ENCODE measurements at places on chromosomes 3 and 15.

GRCh38 chr15:64894395-64895056, 17.2 kb upstream of the ANKDD1A start:
- peak overlapping the region; percentile 100 for H3K27ac ChIP-seq
- peak; percentile 96 for DNase-seq
- H3K27me3 ChIP-seq = no peaks in the 10 kb centered on the region
- H3K36me3 ChIP-seq = peaks cover 10% of the 10 kb centered on the region

- DNase-seq = no peak
- H3K27me3 ChIP-seq = peaks cover 8% of the 10 kb centered on the region
- no peaks in the 10 kb centered on the region for H3K36me3 ChIP-seq
- no peak overlapping the region for H3K27ac ChIP-seq
- no peaks in the 10 kb centered on the region for H3K4me1 ChIP-seq
Measured at GRCh38 chr3:120569222-120570057, 26.7 kb upstream of the NDUFB4 start.

GRCh38 chr3:47909607-47910006, 106.6 kb downstream of the MAP4 start:
- H3K4me1 ChIP-seq = peaks cover 3% of the 10 kb centered on the region
- H3K27ac ChIP-seq = no peak overlapping the region
- DNase-seq = no peak
- no peaks in the 10 kb centered on the region for H3K27me3 ChIP-seq
- H3K36me3 ChIP-seq = peaks cover 24% of the 10 kb centered on the region

GRCh38 chr3:77536038-77536775, 496.3 kb downstream of the ROBO2 start:
- H3K4me1 ChIP-seq = no peaks in the 10 kb centered on the region
- H3K27me3 ChIP-seq = no peaks in the 10 kb centered on the region
- no peak for DNase-seq
- H3K27ac ChIP-seq = no peak overlapping the region

GRCh38 chr15:54803134-54803808, 393.5 kb downstream of the RSL24D1 start:
- no peaks in the 10 kb centered on the region for H3K4me1 ChIP-seq
- no peak for DNase-seq
- H3K4me3 ChIP-seq = no peak overlapping the region
- H3K36me3 ChIP-seq = no peaks in the 10 kb centered on the region
- H3K27ac ChIP-seq = no peak overlapping the region
- H3K27me3 ChIP-seq = no peaks in the 10 kb centered on the region

GRCh38 chr3:55483196-55484095, 3.7 kb downstream of the WNT5A start:
- peaks cover 20% of the 10 kb centered on the region for H3K4me1 ChIP-seq
- peaks cover 90% of the 10 kb centered on the region for H3K27me3 ChIP-seq
- no peak overlapping the region for H3K27ac ChIP-seq
- DNase-seq = no peak
- peaks cover 10% of the 10 kb centered on the region for H3K36me3 ChIP-seq

DNA sequence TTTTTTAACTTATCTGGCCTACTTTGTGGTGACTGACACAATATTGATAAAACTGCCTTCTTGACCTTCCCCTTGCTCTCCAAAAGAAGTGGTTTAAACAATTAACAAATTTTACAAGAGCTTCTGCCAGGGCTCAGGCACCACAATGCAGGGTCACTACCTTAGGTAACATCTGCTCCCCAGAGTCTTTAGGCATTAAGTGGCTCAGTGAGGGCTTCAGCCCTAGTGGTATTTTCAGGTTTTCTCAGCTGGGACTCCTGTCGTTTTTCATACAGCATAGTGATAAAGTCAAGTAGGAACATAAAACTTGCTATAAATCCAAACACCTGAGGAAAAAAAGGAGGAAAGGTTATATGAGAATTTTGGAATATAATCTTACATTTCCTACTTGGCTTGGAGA, 18.9 kb downstream of the CMTM6 start:
- no peak overlapping the region for H3K4me3 ChIP-seq
- H3K27me3 ChIP-seq = no peaks in the 10 kb centered on the region
- H3K4me1 ChIP-seq = peaks cover 6% of the 10 kb centered on the region
- no peak overlapping the region for H3K27ac ChIP-seq

DNA sequence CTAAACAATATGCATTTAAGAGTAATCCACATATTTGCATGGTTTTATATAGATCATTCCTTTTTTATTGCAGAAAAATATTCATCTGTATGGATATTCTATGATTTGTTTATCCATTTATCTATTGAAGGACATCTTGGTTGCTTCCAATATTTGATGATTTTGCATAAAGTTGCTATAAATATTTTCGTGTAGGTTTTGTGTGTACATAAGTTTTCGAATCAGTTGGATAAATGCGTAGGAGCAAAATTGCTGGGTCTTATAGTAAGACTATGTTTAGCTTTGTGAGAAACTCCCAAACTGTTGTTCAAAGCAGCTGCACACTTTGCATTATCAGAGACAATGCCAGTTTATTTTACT, 971.2 kb downstream of the DIPK2A start:
- H3K36me3 ChIP-seq = no peaks in the 10 kb centered on the region
- no peaks in the 10 kb centered on the region for H3K4me1 ChIP-seq
- no peaks in the 10 kb centered on the region for H3K27me3 ChIP-seq
- H3K27ac ChIP-seq = no peak overlapping the region
- DNase-seq = no peak
- H3K4me3 ChIP-seq = no peak overlapping the region

GRCh38 chr3:94673876-94674275, 611.0 kb downstream of the NSUN3 start:
- no peaks in the 10 kb centered on the region for H3K4me1 ChIP-seq
- H3K36me3 ChIP-seq = no peaks in the 10 kb centered on the region
- no peak for DNase-seq
- no peak overlapping the region for H3K27ac ChIP-seq
- H3K27me3 ChIP-seq = no peaks in the 10 kb centered on the region

- H3K4me3 ChIP-seq = peak overlapping the region; percentile 50
- no peak for DNase-seq
- no peaks in the 10 kb centered on the region for H3K36me3 ChIP-seq
- no peak overlapping the region for H3K27ac ChIP-seq
Measured at GRCh38 chr3:168250415-168250861, 154.7 kb upstream of the GOLIM4 start.

GRCh38 chr15:58369261-58369701, 62.5 kb upstream of the LIPC start:
- peak; percentile 51 for DNase-seq
- peaks cover 8% of the 10 kb centered on the region for H3K36me3 ChIP-seq
- H3K27ac ChIP-seq = peak overlapping the region; percentile 29
- H3K4me3 ChIP-seq = peak overlapping the region; percentile 5
- H3K27me3 ChIP-seq = peaks cover 4% of the 10 kb centered on the region

DNA sequence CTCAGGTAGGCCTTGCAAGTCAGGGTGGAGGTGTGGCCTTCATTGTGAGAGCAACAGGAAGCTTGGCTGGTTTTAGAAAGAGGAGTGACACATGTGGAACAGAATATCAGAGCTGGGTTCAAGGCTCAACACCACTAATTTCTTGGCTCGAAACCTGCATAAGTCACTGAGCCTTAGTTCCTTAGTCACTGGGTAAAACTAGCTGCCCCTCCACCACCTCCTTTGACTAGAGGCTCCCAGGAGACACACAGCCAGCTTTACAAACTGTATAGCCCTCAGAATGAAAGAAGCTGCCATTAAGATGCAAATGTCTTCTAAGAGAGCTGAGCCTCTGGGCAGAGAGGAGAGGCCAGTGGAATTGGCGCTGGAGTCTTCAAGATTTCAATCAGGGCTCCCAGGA, 67.7 kb downstream of the CERS3 start:
- H3K27me3 ChIP-seq = no peaks in the 10 kb centered on the region
- H3K4me1 ChIP-seq = peaks cover 17% of the 10 kb centered on the region
- no peak for DNase-seq
- no peak overlapping the region for H3K4me3 ChIP-seq

DNA sequence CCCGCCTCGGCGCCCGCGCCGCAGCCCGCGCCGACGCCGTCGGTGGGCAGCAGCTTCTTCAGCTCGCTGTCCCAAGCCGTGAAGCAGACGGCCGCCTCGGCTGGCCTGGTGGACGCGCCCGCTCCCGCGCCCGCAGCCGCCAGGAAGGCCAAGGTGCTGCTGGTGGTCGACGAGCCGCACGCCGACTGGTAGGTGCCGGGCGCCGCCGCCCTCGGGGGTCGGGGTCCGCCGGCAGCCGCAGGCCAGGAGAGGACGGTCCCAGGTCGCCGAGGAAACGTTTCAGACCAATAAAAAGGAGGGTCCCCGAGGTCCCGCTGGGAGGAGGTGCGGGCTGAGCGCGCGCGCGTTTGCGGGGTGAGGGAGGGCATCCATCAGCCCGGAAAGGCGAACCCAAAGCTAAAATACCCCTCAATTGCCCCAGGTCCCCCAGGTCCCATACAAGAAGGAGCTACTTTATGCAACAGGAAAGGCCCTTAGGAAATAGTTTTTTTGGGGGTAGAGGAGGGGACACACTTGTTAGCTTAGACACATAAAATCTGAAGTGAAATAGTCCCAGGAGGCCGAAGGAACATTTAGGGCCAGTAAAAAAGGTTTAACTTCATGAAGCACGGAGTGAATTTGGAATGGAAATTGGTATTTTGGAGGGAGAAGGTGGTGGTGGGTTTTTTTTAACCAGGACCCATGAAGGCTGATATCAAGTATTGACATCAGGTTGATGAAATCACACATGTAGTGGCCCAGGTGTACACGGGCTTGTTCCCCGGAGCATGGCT, 739 bp downstream of the SYN2 start:
- peaks cover 1% of the 10 kb centered on the region for H3K36me3 ChIP-seq
- peaks cover 5% of the 10 kb centered on the region for H3K4me1 ChIP-seq
- no peak overlapping the region for H3K27ac ChIP-seq
- no peak overlapping the region for H3K4me3 ChIP-seq

GRCh38 chr3:87207460-87207859, 19.6 kb upstream of the CHMP2B start:
- no peaks in the 10 kb centered on the region for H3K36me3 ChIP-seq
- DNase-seq = no peak
- no peak overlapping the region for H3K27ac ChIP-seq
- no peaks in the 10 kb centered on the region for H3K4me1 ChIP-seq
- peaks cover 4% of the 10 kb centered on the region for H3K27me3 ChIP-seq

DNA sequence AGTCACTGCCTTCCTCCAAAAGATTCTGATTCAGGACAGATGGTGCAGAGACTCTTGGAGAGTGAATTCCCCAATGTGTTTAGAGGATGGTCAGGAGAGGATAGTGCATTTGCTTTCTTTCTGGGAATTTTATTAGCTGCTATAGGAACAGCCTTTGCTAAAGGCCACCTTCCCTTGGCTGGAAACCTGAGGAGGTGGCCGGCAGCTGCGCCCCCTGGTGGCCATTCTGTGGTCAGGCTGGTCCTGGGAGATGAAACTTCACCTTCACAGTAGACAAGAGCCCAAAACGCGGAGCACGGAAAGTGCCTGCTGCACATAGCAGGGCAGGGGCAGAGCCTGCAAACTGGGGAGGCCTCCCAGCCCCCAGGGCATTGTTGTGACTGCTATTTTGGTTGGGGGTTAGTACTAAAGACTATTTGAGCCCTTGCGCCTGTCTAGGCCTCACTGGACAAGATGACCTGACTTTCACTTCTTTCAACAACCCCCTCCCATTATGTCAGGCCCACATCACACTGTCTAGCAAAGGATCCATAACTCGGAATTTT, 34.3 kb downstream of the SEC22C start:
- peak overlapping the region; percentile 16 for H3K27ac ChIP-seq
- H3K4me3 ChIP-seq = no peak overlapping the region
- DNase-seq = peak; percentile 73
- no peaks in the 10 kb centered on the region for H3K27me3 ChIP-seq

DNA sequence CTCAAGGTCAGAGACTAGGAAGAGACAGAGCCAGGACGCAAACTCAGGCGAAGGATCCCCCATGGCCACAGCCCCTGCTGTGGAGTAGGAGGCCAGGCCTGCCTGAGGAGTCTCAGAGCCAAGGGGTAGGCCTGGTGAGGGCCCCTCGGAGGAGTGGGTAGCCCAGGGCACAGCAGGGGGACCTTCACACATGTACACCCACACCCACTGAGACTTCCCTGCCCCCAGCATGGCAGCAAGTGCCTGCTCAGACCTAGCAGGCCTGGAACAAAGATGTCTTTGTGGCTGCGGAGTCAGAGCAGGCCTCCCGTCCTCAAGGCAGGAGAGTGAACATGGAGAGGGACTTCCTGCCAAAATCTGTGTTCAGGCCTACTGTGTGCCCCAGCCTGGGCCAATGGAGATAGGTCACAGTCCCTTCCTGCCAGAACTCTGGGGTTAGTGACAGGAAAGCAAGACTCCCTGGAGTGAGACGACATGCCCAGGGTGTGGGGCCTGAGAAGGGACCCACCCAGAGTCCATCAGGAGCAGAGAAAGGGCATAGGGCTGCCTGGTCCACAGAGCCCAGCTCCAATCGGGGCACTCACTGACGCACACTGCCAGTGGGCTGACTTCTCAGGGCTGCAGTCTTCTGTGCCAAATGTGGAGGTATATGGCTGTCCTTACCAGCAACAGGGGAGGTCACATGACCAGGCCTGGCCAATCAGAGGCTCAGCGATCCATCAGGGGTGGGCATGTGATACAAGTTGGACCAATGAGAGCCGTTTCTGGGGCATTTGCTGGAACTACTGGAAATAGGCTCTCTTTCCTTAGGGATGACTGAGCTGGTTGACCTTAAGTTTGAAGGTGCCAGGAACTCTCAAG, 2.3 kb downstream of the GRIP2 start:
- H3K36me3 ChIP-seq = no peaks in the 10 kb centered on the region
- peaks cover 2% of the 10 kb centered on the region for H3K4me1 ChIP-seq
- H3K27ac ChIP-seq = no peak overlapping the region
- DNase-seq = peak; percentile 28
- no peak overlapping the region for H3K4me3 ChIP-seq

DNA sequence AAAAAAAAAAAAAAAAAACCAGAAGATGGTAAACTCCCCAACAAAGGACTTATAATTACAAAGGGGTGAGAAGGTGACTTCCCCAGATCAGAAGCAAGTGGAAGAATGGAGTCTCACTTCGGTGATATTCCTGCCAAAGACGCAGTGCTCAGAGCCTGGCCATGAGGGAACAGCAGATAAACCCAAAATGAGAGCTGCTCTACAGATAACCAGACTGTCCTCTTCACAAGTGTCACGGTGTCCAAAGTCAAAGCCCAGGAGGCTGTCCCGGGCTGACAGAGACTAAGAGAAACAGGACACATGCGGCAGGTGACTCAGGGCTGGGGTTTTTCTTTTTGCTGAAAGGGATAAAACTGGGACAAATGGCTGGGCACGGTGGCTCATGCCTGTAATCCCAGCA, 48.8 kb downstream of the HMCES start:
- no peak overlapping the region for H3K27ac ChIP-seq
- no peaks in the 10 kb centered on the region for H3K36me3 ChIP-seq
- no peaks in the 10 kb centered on the region for H3K4me1 ChIP-seq
- H3K27me3 ChIP-seq = peaks cover 27% of the 10 kb centered on the region
- DNase-seq = no peak

DNA sequence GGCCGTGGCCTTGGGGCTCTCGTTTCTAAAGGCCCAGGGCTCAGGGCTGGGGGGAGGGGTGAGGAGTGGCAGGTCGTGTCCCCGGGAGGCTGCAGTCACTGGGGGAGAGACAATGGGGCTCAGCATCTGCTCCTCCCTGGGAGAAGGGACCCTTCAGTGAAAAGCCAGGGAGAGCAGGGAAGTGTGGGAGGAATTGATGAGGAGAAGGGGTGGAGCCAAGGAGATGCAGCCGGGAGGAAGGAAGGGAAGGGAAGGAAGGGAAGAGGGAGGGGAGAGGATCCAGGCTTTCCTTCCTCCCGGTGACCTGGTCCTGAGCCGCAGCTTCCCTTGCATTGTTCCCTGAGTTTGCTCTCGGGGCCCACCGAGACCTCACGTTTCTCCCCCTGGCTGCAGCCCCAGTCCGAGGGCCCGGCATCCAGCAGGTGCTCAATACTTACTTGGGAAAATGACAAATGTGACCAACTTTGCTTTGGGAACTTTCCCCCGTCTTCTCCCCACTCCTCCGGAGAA, 1.4 kb upstream of the ZNF710 start:
- peak overlapping the region; percentile 15 for H3K4me3 ChIP-seq
- H3K27ac ChIP-seq = peak overlapping the region; percentile 42
- H3K27me3 ChIP-seq = peaks cover 32% of the 10 kb centered on the region
- DNase-seq = no peak
